CD4-positive, CD25-positive, alpha-beta regulatory T cell (primary cell): ENCODE measurements at places on chromosomes 6 and 20.

GRCh38 chr20:62054451-62054953, 11.2 kb downstream of the TAF4 start:
- DNase-seq, result no peak

DNA sequence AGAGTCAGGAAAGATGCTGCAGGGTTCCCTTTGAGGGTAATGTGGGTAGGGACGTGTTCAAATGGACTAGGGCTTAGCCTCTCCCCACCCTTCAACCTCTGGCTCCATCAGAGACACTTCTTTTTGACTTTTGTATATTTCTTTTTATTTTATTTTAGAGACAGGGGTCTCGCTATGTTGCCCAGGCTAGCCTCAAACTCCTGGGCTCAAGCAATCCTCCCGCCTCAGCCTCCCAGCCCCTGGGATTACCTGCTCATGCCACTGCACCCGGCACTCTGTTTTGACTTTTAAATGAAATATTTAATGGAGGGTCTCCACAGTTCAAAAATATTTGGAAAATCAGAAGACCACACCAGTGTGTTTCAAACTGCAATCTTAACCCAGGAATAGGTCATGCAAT, 8.6 kb downstream of the HNF4A start:
- DNase-seq, result no peak

GRCh38 chr6:83852528-83853177, 507 bp upstream of the RIPPLY2 start:
- DNase-seq, result no peak

DNA sequence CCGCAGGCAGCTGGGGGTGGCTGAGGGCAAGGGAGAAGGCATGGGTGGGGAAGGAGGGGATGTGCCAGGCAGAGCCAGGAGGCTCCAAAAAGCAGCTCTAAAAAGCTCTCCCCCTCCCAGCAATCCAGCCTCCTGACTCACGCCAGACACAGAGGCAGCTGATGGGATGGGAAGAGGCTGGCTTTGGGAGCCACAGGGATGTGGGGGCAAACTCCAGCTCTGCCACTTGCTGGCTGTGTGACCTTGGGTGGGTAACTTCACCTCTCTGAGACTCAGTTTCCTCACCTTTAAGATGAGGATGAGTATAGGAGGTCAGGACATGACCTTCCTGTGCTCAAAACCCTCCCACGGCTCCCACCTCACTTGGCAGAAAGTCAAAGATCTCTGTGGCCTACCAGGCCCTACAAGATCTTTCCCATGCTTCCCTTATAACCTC, 148.9 kb downstream of the CEBPB start:
- DNase-seq, result no peak

DNA sequence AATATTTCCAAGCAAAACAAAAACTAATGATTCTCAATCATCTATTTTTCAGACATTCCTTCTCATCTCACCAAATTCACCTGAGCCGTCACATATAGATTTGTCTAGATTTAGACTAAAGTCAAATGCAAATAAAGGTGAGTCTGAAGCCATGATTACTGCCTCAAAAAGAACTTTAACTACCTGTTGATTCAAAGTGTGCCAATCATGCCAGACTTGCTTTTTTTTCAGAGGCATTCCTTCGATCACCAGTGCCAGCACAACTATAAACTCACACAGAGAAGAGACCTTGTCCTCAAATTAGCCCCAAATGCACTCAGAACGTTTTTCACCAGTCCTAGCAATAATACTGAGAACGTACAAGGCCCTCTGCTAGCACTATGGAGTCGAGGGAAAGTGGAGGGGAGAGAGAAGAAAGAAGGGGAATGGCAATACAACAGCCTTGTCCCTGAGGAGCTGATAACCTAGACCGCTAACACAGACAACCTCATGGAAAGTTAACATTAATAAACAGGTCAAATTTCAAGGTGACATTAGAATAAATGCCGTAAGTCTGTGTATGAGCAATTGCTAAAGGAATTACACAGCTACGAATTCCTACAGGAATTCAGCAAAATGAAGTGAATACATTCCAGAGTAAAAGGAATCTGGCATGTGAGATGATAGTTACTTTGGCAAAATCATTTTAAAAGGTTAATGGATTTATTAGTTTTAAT, 60.9 kb downstream of the EPB41L2 start:
- DNase-seq, result no peak

DNA sequence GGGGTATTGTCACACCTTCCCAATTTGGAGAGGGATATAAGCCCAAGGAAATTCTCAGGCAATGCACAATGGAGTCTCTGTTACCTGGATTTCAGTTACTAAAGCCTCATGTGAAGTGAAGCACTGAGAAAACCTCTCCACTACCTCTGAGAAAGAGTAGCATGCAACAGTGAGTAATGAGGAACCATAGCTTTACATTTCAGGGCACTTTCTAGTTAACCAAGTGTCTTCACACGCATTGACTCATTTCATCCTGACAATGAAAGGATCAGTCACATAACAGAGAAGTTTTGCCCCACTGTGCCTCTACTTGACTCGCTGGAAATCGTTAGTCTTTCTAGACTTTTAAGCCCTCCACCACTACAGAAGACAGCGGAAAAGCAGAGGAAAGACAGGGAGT, 86.2 kb upstream of the ARID1B start:
- DNase-seq, result no peak

- no peak for DNase-seq
Measured at GRCh38 chr6:68730291-68731054, 95.4 kb downstream of the ADGRB3 start.

- DNase-seq, result peak; percentile 24
Measured at GRCh38 chr6:148620579-148621298, 126.1 kb upstream of the UST start.

- no peak for DNase-seq
Measured at GRCh38 chr6:113871975-113872374, 14.8 kb downstream of the MARCKS start.

- DNase-seq, result no peak
Measured at GRCh38 chr6:150977281-150977680, 111.8 kb downstream of the MTHFD1L start.

GRCh38 chr6:135094403-135094821, 39.8 kb upstream of the HBS1L start:
- DNase-seq, result peak; percentile 89

GRCh38 chr6:135180542-135181332, at the start of gene MYB:
Gene MYB, plus strand, starts transcription at chr6:135181308. Its CDS starts 206 bp downstream, at chr6:135181514.
- DNase-seq, result peak; percentile 74
